ENCODE measurements at places on chromosomes 4 and X. TPM values are rescaled to one million over a fixed set of nuclear protein-coding genes. Genes with fewer than 3 reads are reported as not detected.

- no peak for DNase-seq
- no peaks in the 10 kb centered on the region for H3K4me1 ChIP-seq
- no peaks in the 10 kb centered on the region for H3K27me3 ChIP-seq
Measured at GRCh38 chrX:12439416-12439815, 301.1 kb downstream of the FRMPD4 start.

The KLKB1 gene
- not detected for total RNA-seq

The AVPR2 gene
- not detected for total RNA-seq

The ATP6AP2 gene
- total RNA-seq, result 42.9 TPM

The LDB2 gene
- total RNA-seq, result not detected

The TLR2 gene
- total RNA-seq, result 0.56 TPM

DNA sequence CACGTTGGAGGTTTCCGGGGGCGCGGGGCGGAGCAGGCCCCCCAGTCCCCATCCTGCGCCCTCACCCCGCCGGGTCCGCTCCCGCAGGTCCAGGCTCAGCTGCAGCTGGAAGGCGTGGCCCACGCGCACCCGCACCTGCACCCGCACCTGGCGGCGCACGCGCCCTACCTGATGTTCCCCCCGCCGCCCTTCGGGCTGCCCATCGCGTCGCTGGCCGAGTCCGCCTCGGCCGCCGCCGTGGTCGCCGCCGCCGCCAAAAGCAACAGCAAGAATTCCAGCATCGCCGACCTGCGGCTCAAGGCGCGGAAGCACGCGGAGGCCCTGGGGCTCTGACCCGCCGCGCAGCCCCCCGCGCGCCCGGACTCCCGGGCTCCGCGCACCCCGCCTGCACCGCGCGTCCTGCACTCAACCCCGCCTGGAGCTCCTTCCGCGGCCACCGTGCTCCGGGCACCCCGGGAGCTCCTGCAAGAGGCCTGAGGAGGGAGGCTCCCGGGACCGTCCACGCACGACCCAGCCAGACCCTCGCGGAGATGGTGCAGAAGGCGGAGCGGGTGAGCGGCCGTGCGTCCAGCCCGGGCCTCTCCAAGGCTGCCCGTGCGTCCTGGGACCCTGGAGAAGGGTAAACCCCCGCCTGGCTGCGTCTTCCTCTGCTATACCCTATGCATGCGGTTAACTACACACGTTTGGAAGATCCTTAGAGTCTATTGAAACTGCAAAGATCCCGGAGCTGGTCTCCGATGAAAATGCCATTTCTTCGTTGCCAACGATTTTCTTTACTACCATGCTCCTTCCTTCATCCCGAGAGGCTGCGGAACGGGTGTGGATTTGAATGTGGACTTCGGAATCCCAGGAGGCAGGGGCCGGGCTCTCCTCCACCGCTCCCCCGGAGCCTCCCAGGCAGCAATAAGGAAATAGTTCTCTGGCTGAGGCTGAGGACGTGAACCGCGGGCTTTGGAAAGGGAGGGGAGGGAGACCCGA, 14.0 kb downstream of the SHOX start:
- no peak for DNase-seq
- H3K4me1 ChIP-seq, result no peaks in the 10 kb centered on the region
- H3K4me3 ChIP-seq, result no peak overlapping the region
- H3K36me3 ChIP-seq, result no peaks in the 10 kb centered on the region
- peaks cover 15% of the 10 kb centered on the region for H3K27me3 ChIP-seq
- no peak overlapping the region for H3K27ac ChIP-seq

The FANCB gene
- 15.1 TPM for total RNA-seq

GRCh38 chr4:1563768-1564485, 120.2 kb downstream of the FAM53A start:
- peaks cover 3% of the 10 kb centered on the region for H3K4me1 ChIP-seq
- no peak overlapping the region for H3K27ac ChIP-seq
- no peak overlapping the region for H3K4me3 ChIP-seq

The CLDN34 gene
- not detected for total RNA-seq

The CLTRN gene
- total RNA-seq, result 0.58 TPM

DNA sequence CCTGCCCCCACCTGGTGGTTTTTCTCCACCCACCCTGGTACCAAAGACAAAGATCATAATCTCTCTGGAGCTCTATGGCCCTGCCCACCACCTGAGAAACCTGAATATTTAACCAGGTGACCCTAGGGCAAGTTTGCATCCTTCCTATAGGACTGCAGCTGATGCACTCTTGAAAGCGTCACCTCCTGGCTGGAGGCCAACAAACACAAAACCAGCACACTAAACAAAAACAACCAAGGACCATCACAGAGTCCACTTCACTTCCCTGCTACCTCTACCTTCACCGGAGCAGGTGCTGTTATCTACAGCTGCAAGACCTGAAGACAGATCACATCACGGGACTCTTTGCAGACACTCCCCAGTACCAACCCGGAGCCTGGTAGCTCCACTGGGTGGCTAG, 296.7 kb upstream of the FGF13 start:
- no peak overlapping the region for H3K27ac ChIP-seq
- H3K4me3 ChIP-seq, result no peak overlapping the region
- no peaks in the 10 kb centered on the region for H3K27me3 ChIP-seq
- H3K4me1 ChIP-seq, result no peaks in the 10 kb centered on the region
- H3K36me3 ChIP-seq, result no peaks in the 10 kb centered on the region

GRCh38 chr4:162706051-162706450, 460.6 kb downstream of the NAF1 start:
- no peaks in the 10 kb centered on the region for H3K36me3 ChIP-seq
- no peaks in the 10 kb centered on the region for H3K27me3 ChIP-seq
- H3K4me3 ChIP-seq, result no peak overlapping the region
- DNase-seq, result no peak

DNA sequence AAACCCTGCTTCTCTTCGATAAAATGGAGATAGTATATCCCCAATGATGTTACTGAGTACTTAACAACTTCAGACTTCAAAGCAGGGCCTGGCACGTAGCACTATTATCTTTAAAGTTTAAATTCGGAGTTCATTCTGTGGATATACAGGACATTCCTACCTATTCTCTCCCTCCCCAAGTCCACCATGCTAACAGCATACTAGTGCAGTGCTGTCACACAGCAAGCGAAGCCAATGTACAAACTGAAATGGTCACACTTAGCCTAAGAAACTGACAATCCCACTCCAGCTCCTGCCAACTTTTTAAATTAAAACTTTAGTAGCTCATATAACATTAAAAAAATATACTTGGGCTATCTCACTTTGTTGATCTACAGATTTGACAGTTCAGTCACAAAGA, 1.2 kb upstream of the DNAJB14 start:
- no peak overlapping the region for H3K27ac ChIP-seq
- H3K4me3 ChIP-seq, result no peak overlapping the region
- H3K36me3 ChIP-seq, result peaks cover 35% of the 10 kb centered on the region
- H3K4me1 ChIP-seq, result peaks cover 53% of the 10 kb centered on the region
- H3K27me3 ChIP-seq, result no peaks in the 10 kb centered on the region

The RGS12 gene
- 4.6 TPM for total RNA-seq

DNA sequence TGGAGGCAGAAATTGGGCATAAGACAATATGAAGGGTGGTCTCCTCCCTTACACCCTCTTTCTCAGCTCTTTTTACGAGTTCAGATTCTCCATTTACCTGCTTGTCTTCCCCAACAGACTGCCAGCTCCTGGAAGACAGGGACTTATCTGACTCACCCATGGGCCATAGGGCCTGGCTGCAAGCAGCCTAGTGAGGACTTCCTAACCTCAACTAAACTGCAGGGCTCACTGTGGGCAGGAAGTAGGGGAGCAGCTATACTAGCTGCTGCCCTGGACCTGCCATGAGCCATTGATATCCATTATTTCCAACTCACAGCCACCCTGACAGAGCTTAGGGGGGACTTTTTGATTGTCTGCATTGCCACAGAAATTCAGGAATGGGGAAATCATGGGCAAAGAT, 11.5 kb upstream of the ZNF718 start:
- H3K4me3 ChIP-seq, result no peak overlapping the region
- DNase-seq, result no peak
- peaks cover 10% of the 10 kb centered on the region for H3K36me3 ChIP-seq

GRCh38 chr4:165763640-165764039, 109.4 kb upstream of the TLL1 start:
- no peaks in the 10 kb centered on the region for H3K27me3 ChIP-seq
- no peaks in the 10 kb centered on the region for H3K36me3 ChIP-seq
- H3K27ac ChIP-seq, result no peak overlapping the region
- DNase-seq, result no peak
- no peaks in the 10 kb centered on the region for H3K4me1 ChIP-seq

The INTS12 gene
- total RNA-seq, result 24.1 TPM

The LRPAP1 gene
- 46.0 TPM for total RNA-seq

GRCh38 chr4:189162073-189162789, 778.4 kb upstream of the FRG1 start:
- no peak for DNase-seq
- no peak overlapping the region for H3K4me3 ChIP-seq
- H3K4me1 ChIP-seq, result no peaks in the 10 kb centered on the region
- no peak overlapping the region for H3K27ac ChIP-seq
- no peaks in the 10 kb centered on the region for H3K27me3 ChIP-seq

The CSAG3 gene
- total RNA-seq, result not detected

The CT45A10 gene
- not detected for total RNA-seq

GRCh38 chr4:148072789-148073188, 340.9 kb downstream of the ARHGAP10 start:
- peaks cover 3% of the 10 kb centered on the region for H3K4me1 ChIP-seq
- H3K27me3 ChIP-seq, result no peaks in the 10 kb centered on the region
- H3K27ac ChIP-seq, result no peak overlapping the region
- DNase-seq, result no peak

The TLR1 gene
- total RNA-seq, result 1.5 TPM

GRCh38 chrX:30816079-30816478, 73.0 kb downstream of the TAB3 start:
- H3K36me3 ChIP-seq, result no peaks in the 10 kb centered on the region
- H3K4me1 ChIP-seq, result no peaks in the 10 kb centered on the region

GRCh38 chr4:47010912-47011446, 17.6 kb upstream of the GABRA4 start:
- no peaks in the 10 kb centered on the region for H3K27me3 ChIP-seq
- peaks cover 24% of the 10 kb centered on the region for H3K4me1 ChIP-seq
- no peak overlapping the region for H3K4me3 ChIP-seq
- DNase-seq, result peak; percentile 24

DNA sequence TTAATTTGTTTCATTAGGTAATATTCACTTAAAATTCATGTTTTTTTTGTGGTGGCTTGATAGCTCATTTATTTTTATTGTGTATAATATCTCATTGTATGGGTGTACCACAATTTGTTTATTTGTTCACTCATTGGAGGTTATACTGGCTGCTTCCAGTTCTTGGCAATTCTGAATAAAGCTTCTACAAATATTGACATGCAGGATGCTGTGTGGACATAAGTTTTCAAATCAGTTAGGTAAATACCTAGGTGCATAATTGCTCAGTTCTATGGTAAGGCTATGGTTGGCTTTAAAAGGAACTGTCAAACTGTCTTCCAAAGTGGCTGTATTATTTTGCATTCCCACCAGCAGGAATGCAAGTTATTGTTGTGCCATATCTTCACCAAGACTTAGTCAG, 504.5 kb upstream of the GALNTL6 start:
- no peak overlapping the region for H3K27ac ChIP-seq
- H3K36me3 ChIP-seq, result no peaks in the 10 kb centered on the region
- DNase-seq, result no peak
- no peaks in the 10 kb centered on the region for H3K27me3 ChIP-seq
- H3K4me1 ChIP-seq, result no peaks in the 10 kb centered on the region

The KIT gene
- 0.27 TPM for total RNA-seq

DNA sequence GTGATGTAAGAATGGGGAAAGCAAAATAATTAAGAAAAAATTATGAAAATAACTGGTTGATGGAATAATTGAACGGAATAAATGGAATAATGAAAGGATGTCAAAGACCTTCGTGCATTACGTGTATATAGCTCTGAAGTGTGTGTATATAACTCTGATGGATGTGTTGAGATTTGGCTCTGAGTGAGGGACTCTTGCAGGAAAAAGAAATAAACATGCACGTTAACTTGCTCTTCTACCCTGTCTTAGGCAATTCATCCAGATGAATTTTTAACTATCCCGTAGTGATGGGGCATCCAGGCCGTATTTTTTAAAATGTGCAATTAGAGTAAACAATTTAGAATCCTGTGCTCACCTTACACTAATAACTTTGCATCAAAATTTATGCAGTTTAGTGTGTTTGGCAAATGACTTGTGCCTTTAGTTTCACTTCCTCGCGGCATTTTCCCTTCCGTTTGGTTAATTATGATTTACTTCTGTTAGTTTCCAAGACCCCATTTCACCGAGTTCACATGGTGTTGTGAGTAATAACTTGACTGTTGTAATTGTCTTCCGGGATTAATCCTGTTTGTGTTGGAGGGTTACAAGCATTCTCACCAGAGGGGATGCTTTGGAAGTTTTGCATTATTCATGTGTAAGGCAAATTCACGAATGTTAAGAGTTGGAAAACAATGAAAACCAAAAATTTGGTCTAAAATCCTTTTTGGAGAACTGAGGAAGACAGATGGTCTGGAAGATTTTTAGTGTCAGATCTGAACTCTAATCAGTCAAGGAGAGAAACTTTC, 256.5 kb upstream of the FAT1 start:
- H3K36me3 ChIP-seq, result no peaks in the 10 kb centered on the region
- H3K4me3 ChIP-seq, result no peak overlapping the region
- H3K27ac ChIP-seq, result no peak overlapping the region

The XG gene
- total RNA-seq, result not detected
